ENCODE measurements at places on chromosomes 12 and 14.
A peak's percentile ranks its signal among the peaks of the same experiment; 100 is the strongest.

DNA sequence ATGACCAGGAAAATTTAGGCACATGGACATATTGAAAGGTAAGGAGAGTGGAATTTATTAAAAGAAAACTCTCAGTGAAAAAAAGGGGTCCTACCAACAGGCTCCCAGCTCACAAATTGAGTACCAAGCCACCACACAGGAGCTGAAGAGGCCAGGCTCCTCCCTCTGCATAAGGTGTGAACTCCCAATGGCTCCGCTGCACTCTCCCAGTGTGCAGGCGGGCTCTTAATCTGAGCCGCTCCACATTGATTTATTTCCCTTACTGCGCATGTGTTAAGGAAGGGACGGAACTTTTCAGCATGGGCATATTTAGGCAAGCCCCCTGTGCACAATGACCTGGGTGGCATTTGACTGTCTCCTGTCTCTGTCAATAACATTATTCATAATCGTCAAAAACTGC is 68.6 kb upstream of the PLEKHG7 start:
- no peak for DNase-seq

GRCh38 chr14:100067971-100068959 is 3.0 kb downstream of the EVL start:
- peak; percentile 61 for DNase-seq

- no peak for DNase-seq
Observed at GRCh38 chr12:16756833-16757555, 151.0 kb upstream of the LMO3 start.

DNA sequence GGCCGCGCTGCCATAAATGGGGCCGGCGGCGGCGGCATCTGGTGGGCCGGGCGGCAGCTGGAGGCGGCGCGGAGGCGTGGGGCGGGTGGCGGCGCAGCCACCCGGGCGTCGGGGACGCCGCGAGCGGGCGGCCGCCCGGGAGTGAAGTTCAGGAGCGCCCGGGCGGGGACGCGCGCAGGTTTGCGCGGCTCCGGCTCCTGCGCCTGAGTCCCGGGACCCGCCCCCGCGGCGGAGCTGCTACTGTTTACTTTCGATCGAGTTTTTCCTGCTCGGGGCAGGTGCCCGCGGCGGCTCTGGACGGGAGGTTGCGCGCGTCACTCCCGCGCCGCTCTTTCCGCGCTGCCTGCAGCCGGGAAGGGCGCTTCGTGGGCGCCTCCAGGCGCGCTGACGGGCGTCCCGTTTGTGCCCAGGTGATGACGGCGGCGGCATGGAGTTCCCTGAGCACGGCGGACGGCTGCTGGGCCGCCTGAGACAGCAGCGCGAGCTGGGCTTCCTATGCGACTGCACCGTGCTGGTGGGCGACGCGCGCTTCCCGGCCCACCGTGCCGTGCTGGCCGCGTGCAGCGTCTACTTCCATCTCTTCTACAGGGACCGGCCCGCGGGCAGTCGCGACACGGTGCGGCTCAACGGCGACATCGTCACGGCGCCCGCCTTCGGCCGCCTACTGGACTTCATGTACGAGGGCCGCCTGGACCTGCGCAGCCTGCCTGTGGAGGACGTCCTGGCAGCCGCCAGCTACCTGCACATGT is at the start of gene ZBTB42:
Gene ZBTB42, plus strand, starts transcription at position 331 of the 749 bp plus-strand sequence. Its CDS starts 97 bp downstream, at position 428.
- DNase-seq, result no peak

- peak; percentile 53 for DNase-seq
Observed at GRCh38 chr12:53225635-53226424, 6.2 kb downstream of the RARG start.

- no peak for DNase-seq
Observed at GRCh38 chr14:64110802-64111201, 183.4 kb downstream of the ESR2 start.

DNA sequence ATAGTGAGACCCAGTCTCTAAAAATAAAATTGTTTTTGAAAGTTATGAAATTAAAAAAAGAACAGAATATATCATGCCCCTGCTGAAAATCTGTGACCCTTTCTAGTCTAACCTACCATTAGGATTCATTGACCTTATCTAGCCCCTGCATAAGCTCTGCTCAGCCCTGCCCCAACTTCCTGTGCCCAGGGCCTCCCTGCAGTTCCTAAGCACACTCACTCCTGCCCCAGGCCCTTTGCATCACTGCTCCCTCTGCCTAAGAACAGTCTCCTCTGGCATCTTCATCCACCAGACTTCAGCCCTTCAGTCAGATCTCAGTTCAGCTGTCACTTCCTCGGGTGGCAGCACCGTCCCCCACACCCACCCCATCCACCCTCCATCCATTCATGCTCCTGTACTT is 55.4 kb downstream of the SCARB1 start:
- no peak for DNase-seq

DNA sequence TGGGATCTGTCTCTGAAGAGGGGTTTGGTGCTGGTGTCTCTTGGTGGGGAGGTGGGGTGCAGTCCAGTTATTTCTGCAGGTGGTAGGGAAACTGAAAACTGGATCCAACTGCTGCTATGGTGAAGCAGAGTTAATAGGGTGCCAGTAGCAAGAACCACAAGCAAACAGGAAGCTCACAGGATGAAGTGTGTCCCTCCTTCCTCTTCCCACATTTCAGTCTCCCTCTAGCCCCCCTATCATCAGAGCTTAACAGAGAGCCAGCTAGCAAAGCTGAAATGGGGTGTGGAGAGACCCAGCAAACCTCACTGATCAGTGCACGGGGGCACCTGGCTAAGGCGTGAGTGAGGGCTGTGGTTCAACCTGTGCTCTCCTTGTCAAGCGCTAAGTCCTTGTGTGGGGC is 69.1 kb upstream of the C12orf71 start:
- DNase-seq, result no peak

Measured in head of caudate nucleus (tissue), 42 donors.